ENCODE measurements at places on chromosomes 12 and 14. TPM values are rescaled to one million over a fixed set of nuclear protein-coding genes. Genes with fewer than 3 reads are reported as not detected.

AJUBA gene
- total RNA-seq, result 64.6 TPM

POU6F1 gene
- 7.0 TPM for total RNA-seq

USP5 gene
- total RNA-seq, result 38.2 TPM

LGR5 gene
- 0.15 TPM for total RNA-seq

IAPP gene
- not detected for total RNA-seq

SFSWAP gene
- total RNA-seq, result 20.2 TPM

SLC35F4 gene
- total RNA-seq, result not detected

EEF1AKMT3 gene
- total RNA-seq, result 3.8 TPM

MANSC1 gene
- 13.8 TPM for total RNA-seq

DNA sequence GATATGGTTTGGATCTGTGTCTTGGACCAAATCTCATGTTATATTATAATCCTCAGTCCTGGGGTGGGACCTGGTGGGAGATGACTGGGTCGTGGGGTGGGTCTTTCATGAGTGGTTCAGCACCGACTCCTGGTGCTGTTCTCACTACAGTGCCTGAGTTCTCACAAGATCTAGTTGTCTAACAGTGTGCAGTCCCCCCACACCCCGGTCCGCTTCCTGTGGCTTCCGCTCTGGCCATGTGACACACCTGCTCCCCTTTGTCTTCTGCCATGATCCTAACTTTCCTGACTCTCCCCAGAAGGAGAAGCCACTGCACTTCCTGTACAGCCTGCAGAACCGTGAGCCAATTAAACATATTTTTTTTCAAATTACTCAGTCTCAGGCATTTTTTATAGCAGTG, 1262.2 kb downstream of the TMEM121 start:
- no peaks in the 10 kb centered on the region for H3K36me3 ChIP-seq
- no peak for DNase-seq
- no peaks in the 10 kb centered on the region for H3K4me1 ChIP-seq
- no peak overlapping the region for H3K27ac ChIP-seq

GRCh38 chr12:20474016-20474415, 105.7 kb downstream of the PDE3A start:
- no peaks in the 10 kb centered on the region for H3K36me3 ChIP-seq
- H3K4me1 ChIP-seq, result no peaks in the 10 kb centered on the region
- no peaks in the 10 kb centered on the region for H3K27me3 ChIP-seq

GRCh38 chr14:75752086-75752485, 91.0 kb downstream of the TTLL5 start:
- no peak for DNase-seq
- no peaks in the 10 kb centered on the region for H3K27me3 ChIP-seq
- no peaks in the 10 kb centered on the region for H3K36me3 ChIP-seq
- no peaks in the 10 kb centered on the region for H3K4me1 ChIP-seq
- no peak overlapping the region for H3K27ac ChIP-seq

- H3K27ac ChIP-seq, result no peak overlapping the region
- H3K27me3 ChIP-seq, result no peaks in the 10 kb centered on the region
- no peaks in the 10 kb centered on the region for H3K36me3 ChIP-seq
- no peak for DNase-seq
These were observed 922 bp downstream of the PTPRR start for GRCh38 chr12:70919597-70920035.

GRCh38 chr14:81247271-81247766, 26.6 kb upstream of the GTF2A1 start:
- no peaks in the 10 kb centered on the region for H3K4me1 ChIP-seq
- DNase-seq, result no peak
- no peaks in the 10 kb centered on the region for H3K27me3 ChIP-seq

- H3K36me3 ChIP-seq, result no peaks in the 10 kb centered on the region
- DNase-seq, result no peak
- no peak overlapping the region for H3K27ac ChIP-seq
- H3K4me1 ChIP-seq, result peaks cover 4% of the 10 kb centered on the region
- no peaks in the 10 kb centered on the region for H3K27me3 ChIP-seq
These were observed 75.1 kb downstream of the MED13L start for GRCh38 chr12:116202433-116202832.

DNA sequence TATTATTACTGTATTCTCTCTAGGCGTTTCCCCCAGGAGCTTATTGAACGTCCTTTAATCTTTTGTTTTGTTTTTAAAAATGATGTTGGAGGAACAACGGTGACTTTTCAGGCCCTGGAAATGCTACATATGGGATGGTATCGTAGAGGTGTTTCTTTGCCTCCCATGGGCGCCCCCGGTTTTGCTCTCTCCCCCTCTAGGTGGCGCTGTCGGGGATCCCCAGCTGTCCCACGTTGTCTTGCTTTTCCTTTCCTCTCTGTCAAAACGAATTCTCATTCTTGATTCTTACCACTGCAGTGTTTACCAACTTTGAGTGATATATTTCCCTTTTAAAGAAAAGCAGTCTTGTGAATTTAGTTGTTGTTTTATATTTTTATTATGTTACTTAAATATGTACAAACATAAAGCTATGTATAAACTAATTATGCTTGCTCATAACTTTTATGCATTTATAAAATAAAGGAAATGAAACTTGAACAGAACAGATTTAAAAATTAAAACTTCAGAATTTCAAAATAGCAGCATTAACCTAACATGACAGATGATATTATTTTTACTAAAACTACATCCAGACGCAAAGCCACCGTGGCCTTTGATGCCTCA, 171.9 kb downstream of the RGS6 start:
- DNase-seq, result no peak
- no peaks in the 10 kb centered on the region for H3K4me1 ChIP-seq
- H3K36me3 ChIP-seq, result no peaks in the 10 kb centered on the region
- H3K4me3 ChIP-seq, result no peak overlapping the region

DNA sequence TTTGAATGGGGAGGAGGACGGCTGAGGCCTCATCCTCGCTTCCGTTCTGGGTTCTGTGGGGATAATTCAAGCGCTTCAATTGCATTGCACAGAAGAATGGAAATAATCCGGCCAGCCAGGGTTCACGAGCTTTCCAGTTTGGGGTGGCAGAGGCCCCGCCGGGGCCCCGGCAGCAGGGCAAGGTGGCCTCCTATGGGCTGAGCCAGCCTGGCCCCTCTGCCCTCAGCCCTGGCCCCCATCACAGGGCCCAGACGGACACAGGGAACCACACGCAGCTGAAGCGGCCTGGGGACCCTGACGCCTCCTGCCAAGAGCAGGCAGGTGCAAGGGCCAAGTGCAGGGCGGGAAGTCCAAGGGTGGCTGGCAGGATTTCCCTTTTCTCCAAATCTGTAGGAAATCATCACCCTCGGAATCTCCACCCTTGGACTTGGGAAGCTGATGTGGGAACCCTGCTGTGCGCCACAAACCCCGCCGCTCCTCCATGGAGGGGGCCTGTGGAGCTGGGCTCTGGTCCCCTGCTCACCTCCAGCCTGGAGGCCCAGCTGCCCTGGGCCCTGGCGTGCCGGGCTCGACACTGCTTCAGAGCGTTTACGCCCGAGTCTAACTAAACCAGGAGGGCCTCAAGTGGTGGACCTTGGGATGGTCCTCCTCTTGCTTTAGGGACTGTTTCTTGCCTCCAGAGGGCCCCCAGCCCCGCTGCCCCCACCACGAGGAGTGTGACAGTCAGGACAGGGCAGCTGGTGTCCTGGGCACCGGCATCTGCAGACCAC, 78.4 kb downstream of the MOK start:
- H3K36me3 ChIP-seq, result no peaks in the 10 kb centered on the region
- H3K27ac ChIP-seq, result no peak overlapping the region
- H3K4me3 ChIP-seq, result no peak overlapping the region
- no peaks in the 10 kb centered on the region for H3K27me3 ChIP-seq
- DNase-seq, result no peak
- no peaks in the 10 kb centered on the region for H3K4me1 ChIP-seq

GRCh38 chr12:68349220-68349621, 17.1 kb upstream of the MDM1 start:
- H3K4me1 ChIP-seq, result no peaks in the 10 kb centered on the region
- no peaks in the 10 kb centered on the region for H3K27me3 ChIP-seq
- H3K27ac ChIP-seq, result no peak overlapping the region
